Esophagus muscularis mucosa (tissue), 4 donors: ENCODE measurements at places on chromosomes 7 and 10. TPM values are rescaled to one million over a fixed set of nuclear protein-coding genes. Genes with fewer than 3 reads are reported as not detected.
A peak's percentile ranks its signal among the peaks of the same experiment; 100 is the strongest.

GRCh38 chr7:27551803-27552400 lies 110.8 kb downstream of the HIBADH start:
- no peak overlapping the region for H3K27ac ChIP-seq
- no peaks in the 10 kb centered on the region for H3K27me3 ChIP-seq
- H3K4me1 ChIP-seq, result no peaks in the 10 kb centered on the region
- no peaks in the 10 kb centered on the region for H3K36me3 ChIP-seq
- no peak overlapping the region for H3K4me3 ChIP-seq
- no peak for DNase-seq

DNA sequence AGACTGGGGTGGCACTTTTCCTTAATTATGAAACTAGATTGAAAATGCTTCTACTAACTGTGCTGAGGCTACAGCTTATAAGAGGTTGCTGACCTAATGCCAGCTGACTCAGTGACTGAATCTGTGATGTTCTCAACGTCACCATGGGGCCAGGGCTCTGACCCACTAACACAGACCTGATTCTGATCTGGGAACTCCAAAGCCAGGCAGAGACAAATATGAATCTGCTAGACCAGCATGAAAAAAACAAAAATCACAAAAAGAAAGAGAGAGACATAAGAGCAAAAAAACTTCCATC lies 16.1 kb downstream of the USP6NL start:
- H3K4me1 ChIP-seq, result peaks cover 7% of the 10 kb centered on the region
- no peaks in the 10 kb centered on the region for H3K36me3 ChIP-seq
- no peak overlapping the region for H3K27ac ChIP-seq
- no peak overlapping the region for H3K4me3 ChIP-seq
- H3K27me3 ChIP-seq, result no peaks in the 10 kb centered on the region
- DNase-seq, result no peak

DNA sequence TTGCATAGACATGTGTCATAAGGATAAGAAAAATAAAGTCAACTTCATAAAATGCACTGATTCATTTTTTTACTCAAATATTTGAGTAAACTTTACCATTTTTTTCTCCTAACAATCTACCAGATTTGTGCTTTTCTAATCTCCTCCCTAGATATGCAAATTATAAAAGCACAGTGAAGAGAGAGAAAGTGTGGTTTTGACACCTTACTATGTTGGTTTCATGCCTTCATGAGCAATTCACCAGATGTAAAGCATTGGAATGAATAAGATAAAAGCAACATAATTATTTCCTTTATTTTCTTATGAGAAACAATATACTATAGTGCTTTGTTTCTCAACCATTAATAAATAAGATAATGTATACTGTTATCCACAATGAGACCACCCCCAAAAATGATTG lies 432.5 kb upstream of the PCDH15 start:
- no peak overlapping the region for H3K4me3 ChIP-seq
- no peaks in the 10 kb centered on the region for H3K4me1 ChIP-seq
- H3K27ac ChIP-seq, result no peak overlapping the region

DNA sequence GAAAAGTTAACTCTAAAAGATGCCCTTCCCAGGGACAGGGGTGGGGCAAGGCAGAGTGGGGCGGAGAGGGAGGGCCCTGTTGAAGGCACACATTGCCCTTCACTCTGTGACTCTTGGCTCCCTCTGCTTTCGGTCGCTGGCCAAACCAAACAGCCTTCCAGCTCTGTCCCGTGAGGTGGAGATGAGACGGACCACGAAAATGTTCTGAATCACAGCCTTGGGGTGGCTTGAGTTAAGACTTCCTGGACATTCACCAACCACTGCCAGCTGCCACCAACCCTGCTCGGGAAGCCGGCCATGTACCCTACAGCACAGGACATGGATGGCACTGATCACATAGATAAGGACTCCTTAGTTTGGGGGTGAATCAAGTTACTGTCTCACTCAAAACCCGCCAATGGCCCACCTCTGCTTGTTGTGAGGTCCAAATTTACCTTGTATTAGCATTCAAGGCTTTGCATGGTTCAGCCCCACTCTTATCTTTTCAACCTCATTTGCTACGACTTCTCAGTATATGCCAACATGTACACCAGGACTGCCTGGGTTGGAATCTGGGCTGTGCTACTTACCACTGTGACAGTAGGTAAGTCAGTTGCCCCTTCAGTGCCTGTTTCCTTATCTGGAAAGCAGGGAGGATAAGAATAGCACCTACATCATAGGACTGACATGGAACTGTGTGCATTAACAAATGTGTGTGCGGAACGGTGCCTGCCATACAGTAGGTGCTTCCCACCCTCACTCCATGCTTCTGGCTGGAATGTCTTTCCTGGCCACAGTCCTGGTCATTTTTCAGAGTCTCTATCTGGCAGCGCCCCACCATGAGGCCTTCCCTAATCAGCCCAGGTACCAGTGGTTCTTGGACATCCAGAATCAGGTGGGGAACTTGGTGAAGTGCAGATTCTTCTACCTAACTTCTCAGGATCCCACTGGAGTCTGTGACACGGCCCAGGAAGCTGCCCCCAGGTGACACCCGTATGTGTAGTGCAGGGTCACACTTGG lies 28.0 kb downstream of the ITPRIP start:
- peaks cover 75% of the 10 kb centered on the region for H3K4me1 ChIP-seq
- peak overlapping the region; percentile 61 for H3K27ac ChIP-seq
- DNase-seq, result no peak
- no peaks in the 10 kb centered on the region for H3K27me3 ChIP-seq
- peaks cover 51% of the 10 kb centered on the region for H3K36me3 ChIP-seq

DNA sequence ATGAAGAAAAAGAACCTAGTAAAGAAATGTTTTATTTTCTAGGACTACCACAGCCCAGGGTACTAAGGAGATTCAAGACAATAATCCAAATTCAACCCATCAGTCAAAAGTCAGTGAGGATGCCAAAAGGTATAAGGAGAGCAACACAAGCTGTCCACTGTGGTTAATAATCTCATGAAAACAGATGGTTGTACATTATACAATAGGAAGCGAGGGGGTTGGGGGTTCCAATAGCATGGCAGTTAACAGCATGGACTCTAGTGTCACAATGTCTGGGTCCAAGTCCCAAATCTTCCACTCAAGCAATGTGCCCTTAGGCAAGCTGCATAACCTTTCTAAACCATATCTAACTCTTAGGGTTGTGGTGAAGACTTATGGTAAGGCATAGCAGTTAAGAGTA lies 35.1 kb downstream of the BRAF start:
- H3K27me3 ChIP-seq, result no peaks in the 10 kb centered on the region
- DNase-seq, result no peak
- H3K36me3 ChIP-seq, result no peaks in the 10 kb centered on the region

GRCh38 chr10:52999258-52999657 lies 226.7 kb upstream of the MBL2 start:
- no peak overlapping the region for H3K4me3 ChIP-seq
- no peaks in the 10 kb centered on the region for H3K4me1 ChIP-seq
- no peaks in the 10 kb centered on the region for H3K27me3 ChIP-seq
- no peak overlapping the region for H3K27ac ChIP-seq

GRCh38 chr10:73732931-73733623 lies 11.1 kb upstream of the SEC24C start:
- no peak for DNase-seq
- no peak overlapping the region for H3K4me3 ChIP-seq
- no peaks in the 10 kb centered on the region for H3K27me3 ChIP-seq
- peaks cover 55% of the 10 kb centered on the region for H3K4me1 ChIP-seq
- no peak overlapping the region for H3K27ac ChIP-seq

DNA sequence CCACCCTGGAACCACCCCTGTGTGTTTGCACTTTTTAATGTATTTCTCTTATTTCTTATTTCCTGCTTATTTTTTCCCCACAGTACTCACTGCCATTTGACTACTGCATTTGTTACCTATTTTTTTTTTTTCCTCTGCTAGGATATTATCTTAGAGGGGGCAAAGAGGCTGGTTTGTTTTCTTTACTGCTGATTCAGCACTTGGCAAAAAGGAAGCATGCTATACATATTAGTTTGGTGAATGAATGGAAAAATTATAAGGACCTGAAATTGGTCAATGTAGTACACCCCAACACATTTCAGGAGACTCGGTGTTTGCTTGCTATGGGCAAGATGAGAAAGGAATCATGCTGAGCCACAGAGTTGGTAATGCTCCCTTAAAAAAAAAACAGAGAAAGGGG lies 193.5 kb downstream of the SORCS3 start:
- H3K36me3 ChIP-seq, result no peaks in the 10 kb centered on the region
- H3K4me1 ChIP-seq, result no peaks in the 10 kb centered on the region
- H3K4me3 ChIP-seq, result no peak overlapping the region
- DNase-seq, result no peak

- H3K36me3 ChIP-seq, result no peaks in the 10 kb centered on the region
- DNase-seq, result no peak
- H3K27ac ChIP-seq, result no peak overlapping the region
- no peaks in the 10 kb centered on the region for H3K4me1 ChIP-seq
- no peak overlapping the region for H3K4me3 ChIP-seq
- no peaks in the 10 kb centered on the region for H3K27me3 ChIP-seq
Observed at GRCh38 chr7:20200361-20200760, 16.8 kb downstream of the MACC1 start.

- H3K27me3 ChIP-seq, result no peaks in the 10 kb centered on the region
- no peaks in the 10 kb centered on the region for H3K36me3 ChIP-seq
- H3K4me1 ChIP-seq, result no peaks in the 10 kb centered on the region
- H3K27ac ChIP-seq, result peak overlapping the region; percentile 77
Observed at GRCh38 chr7:40437498-40437897, 302.7 kb downstream of the SUGCT start.

GRCh38 chr10:54484186-54484585 lies 316.8 kb downstream of the PCDH15 start:
- no peaks in the 10 kb centered on the region for H3K36me3 ChIP-seq
- no peak overlapping the region for H3K27ac ChIP-seq
- no peaks in the 10 kb centered on the region for H3K4me1 ChIP-seq
- DNase-seq, result no peak
- no peaks in the 10 kb centered on the region for H3K27me3 ChIP-seq

DNA sequence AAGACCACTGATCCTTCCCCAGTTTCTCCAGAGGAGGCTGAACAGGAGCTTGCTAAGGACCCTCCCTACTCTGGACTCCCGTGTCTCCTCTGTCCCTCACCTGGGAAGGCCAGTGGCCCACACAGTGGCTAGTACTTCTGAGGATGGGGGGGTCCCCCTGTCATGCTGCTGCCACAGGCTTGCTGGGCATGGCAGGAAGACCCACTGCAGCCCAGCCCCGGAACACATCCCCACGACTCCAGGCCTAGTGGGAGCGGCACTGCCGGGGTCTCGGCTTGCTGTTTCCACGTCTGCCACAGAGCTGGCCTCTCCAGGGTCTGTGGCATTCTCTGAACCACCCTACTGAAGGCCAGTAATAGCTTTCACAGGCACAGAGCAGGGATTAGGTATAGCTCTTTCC lies 25.9 kb upstream of the NPFFR1 start:
- H3K27ac ChIP-seq, result no peak overlapping the region
- no peak for DNase-seq
- H3K4me1 ChIP-seq, result peaks cover 12% of the 10 kb centered on the region
- H3K36me3 ChIP-seq, result no peaks in the 10 kb centered on the region

GRCh38 chr10:116100984-116101383 lies 172.0 kb downstream of the GFRA1 start:
- DNase-seq, result no peak
- no peaks in the 10 kb centered on the region for H3K27me3 ChIP-seq
- no peaks in the 10 kb centered on the region for H3K36me3 ChIP-seq
- H3K27ac ChIP-seq, result no peak overlapping the region
- no peak overlapping the region for H3K4me3 ChIP-seq
- peaks cover 3% of the 10 kb centered on the region for H3K4me1 ChIP-seq

Gene CYTH3
- 43.2 TPM for total RNA-seq

Gene IFIT1
- 15.4 TPM for total RNA-seq
